Stimulated activated CD4-positive, alpha-beta T cell treated with anti-CD3 and anti-CD28 coated beads, Interleukin-12 subunit alpha, Interleukin-12 subunit beta, amount 100 ng/mL, for 24 hours (primary cell): ENCODE measurements at places on chromosomes 11 and 22.

- DNase-seq = no peak
These were observed 9.6 kb upstream of the HTATIP2 start for GRCh38 chr11:20353829-20354434.

GRCh38 chr11:14443638-14444037 is 56.0 kb downstream of the COPB1 start:
- DNase-seq = no peak

GRCh38 chr11:1703146-1703545 is 6.2 kb downstream of the KRTAP5-6 start:
- DNase-seq = no peak

- no peak for DNase-seq
These were observed at the start of gene SPDYC for GRCh38 chr11:65170058-65170534. Gene SPDYC (plus strand): TSS chr11:65170233. CDS start chr11:65171358, 1,125 bp downstream.

DNA sequence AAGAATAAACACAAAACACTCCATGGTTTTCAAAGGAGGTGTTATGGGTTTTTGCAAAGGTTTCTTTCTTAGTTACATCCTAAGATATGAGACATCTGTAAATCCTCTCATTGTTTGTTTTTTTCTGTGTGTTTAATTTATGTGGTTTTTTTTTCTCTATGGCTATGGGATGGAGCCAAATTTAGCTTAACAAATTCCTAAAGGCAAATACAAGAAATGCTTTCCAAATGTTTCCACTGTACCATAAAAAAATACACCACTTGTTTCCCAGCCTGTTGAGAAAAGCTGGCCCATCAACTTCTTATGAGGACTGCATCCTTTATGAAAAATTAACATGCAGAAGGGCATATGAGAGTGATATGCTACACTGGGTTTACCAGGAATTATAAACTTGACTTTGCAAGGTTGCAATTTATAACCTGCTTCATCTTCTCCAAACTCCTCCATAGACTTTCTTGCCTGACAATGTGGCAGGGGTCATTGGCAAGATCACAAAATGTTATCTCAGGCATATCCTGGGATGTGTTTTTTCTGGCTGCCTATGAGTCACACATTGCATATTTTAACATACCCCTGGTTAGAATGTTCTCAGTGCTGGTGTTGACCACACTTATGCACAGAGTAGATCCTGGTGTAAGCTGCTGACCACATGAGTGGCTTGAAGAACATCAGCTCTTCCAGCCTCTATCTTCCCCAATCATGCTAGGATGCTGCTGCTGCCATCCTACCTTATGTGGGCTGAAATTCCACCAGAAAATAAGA is 137.6 kb upstream of the TTC12 start:
- no peak for DNase-seq

GRCh38 chr11:87290304-87290922 is 252.7 kb downstream of the TMEM135 start:
- no peak for DNase-seq

DNA sequence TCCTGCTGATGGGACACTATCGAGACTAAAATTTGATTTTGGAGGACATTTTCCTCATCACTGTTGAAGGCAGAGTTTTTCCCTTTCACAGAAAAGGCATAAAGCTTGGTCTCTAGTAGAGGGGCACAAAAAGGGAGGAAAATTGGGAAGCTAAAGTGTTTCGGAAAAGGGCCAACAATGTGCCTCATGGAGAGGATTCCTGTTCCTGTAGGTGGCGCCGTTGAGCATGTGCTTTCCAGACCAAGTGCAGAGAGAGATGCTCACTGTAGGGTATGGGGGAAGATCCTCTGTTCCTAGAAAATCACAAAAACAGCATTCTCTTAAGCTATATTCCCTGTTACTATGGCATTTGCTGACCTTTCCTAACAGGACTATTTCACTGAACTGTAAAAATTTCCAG is 18.4 kb upstream of the OR4C5 start:
- DNase-seq = no peak

- DNase-seq = no peak
These were observed 87.2 kb downstream of the WNT7B start for GRCh38 chr22:45889539-45890350.

GRCh38 chr11:31651208-31651607 is 141.6 kb downstream of the ELP4 start:
- DNase-seq = no peak

- DNase-seq = no peak
These were observed 43.9 kb upstream of the LRRC32 start for GRCh38 chr11:76714493-76714892.

- DNase-seq = no peak
These were observed 33.5 kb downstream of the NFRKB start for GRCh38 chr11:129861702-129862522.

DNA sequence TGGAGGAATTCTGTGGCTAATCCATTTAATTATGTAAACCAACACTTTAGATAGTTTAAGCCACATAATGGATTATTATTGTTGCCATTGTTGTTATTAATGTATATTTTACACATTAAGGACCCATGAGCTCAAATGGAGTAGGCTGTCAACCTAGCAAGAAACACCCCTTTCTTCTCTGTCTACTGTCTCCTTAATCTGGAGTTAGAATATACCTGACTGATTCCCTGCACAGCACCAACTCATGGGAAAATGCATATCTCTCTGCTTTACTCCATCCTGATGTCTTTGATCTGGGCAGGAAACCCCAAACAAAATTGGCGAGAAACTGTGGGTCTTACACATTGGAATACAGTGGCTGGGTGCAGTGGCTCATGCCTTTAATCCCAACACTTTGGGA is 24.0 kb upstream of the ME3 start:
- no peak for DNase-seq

- DNase-seq = no peak
These were observed 9.6 kb downstream of the OR52K1 start for GRCh38 chr11:4491878-4492606.

- no peak for DNase-seq
These were observed 48.8 kb upstream of the LARGE1 start for GRCh38 chr22:33969045-33969444.

- DNase-seq = no peak
These were observed 85.1 kb downstream of the CEP164 start for GRCh38 chr11:117412653-117413275.

DNA sequence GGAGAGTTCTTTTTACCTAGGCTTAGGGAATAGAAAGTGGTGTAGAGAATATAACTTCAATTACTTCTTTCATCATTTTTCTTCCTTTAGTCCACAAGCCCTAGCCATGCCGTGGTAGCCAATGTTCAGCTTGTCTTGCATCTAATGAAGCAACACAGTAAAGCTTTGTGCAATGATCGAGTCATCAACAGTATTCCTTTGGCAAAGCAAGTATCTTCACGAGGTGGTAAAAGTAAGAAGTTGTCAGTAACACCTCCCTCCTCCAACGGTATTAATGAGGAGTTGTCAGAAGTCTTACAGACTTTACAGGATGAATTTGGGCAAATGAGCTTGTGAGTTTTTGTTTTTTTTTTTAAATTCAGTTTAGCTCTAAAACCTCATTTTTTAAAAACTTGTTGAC is 37.4 kb downstream of the CEP57 start:
- no peak for DNase-seq

DNA sequence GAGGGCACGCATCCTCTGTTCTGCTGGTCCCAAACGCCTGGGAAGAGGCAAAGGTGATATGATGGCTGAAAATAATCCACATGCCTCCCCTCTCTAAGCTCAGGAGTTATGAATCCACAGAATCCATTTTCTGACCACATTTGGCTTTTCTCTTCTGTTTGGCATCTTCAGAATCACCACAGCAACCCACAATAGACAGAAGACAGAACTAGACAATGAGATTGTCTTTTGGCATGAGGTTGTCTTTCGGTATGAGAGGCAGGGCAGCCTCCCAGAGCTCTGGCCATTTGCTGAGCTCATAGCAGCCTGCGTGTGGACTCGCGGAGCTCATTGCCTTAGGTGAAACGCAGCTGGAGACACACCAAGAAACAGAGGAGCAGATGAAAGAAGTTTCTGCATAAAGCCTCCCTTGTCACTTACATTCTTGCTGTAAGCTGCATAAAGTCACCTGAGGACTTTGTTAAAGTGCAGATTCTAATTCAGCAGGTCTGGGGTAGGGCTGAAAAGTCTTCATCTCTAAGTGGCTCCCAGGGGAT is 868.0 kb downstream of the NTM start:
- DNase-seq = no peak

- no peak for DNase-seq
These were observed 5.1 kb upstream of the CHST1 start for GRCh38 chr11:45670386-45671135.

- no peak for DNase-seq
These were observed 56.5 kb upstream of the PRR5 start for GRCh38 chr22:44645531-44645930.

- DNase-seq = no peak
These were observed 16.1 kb upstream of the EED start for GRCh38 chr11:86228269-86229038.

- DNase-seq = no peak
These were observed 358.0 kb downstream of the CTTN start for GRCh38 chr11:70756341-70756740.

- DNase-seq = no peak
These were observed 99.5 kb upstream of the API5 start for GRCh38 chr11:43212279-43212678.

DNA sequence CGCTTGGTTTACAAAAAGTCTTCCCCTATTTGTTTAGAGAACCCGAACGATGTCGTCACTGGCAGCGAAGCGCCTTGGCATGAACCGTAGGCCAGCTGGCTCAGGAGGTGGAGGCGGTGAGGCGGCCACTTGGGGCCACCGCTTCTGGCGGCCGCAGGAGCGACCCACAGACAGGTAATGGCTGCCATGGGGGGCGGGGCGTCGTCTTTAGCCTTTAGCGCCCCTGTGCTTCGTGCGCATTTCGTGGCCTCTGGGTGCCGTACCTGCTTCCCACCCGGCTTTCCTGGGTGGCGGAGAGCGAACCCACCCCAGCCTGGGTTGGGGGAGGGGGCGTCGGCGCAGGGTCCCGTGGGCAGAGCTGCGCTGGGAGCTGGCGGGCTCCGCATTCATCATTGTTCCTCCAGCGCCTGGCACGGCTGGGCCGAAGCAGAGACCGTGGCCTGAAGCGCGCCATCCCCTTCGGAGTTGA is 469 bp upstream of the OSBP2 start:
- DNase-seq = peak; percentile 45

DNA sequence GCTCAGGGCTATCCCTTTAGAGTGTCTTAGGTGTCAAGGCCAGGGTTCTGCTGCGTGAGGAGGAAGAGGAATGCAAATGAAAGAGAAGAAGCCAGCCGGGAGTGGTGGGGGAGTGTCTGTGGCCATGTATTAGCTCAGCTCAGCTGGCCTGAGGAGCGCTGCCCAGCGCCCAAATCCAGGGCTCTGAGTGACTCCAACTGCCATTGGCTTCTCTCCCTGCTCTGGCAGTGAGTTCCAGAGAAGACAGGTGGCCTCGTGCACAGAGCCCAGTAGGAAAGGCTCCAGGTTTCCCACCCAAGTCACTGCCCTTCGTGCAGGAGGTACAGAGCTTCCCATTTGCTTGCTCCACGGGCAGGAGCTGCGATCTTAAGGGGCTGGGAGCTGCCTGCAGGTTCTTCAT is 302.0 kb downstream of the KIRREL3 start:
- no peak for DNase-seq

DNA sequence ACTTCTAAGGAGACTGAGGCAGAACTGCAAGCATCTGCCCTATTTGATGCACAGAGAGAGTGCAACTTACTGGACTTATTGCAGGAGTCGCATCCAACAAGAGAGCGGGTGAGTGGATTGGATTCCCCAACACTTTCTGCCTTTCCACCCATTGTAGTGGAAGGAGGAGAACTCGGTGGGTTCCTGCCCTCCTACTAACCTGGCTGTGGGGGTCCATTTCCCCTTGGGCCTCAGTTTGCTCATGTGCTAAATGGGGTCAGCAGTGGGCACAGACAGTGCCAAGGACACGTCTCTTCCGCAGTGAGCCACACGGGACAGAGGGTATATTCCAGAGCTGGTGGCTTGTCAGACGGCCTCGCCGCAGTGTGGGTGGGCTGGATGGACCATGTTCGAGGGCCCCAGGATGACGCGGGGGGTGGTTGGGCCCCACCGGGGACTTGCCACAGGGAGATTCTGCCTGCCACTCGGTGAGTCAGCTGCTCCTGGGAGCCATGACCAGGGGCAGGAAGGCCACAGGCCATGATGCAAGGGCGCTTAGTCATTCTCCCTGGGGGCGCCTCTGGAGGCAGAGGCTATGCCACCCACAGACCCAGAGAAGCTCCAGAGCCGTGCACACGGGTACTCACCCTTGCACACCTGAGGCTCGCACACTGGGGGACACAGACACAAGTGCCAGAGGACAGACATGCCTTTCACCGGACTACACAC is 8.2 kb downstream of the ALX4 start:
- no peak for DNase-seq

GRCh38 chr22:47620391-47620790 is 857.9 kb downstream of the TBC1D22A start:
- no peak for DNase-seq
